ENCODE measurements at places on chromosomes 3 and 15.
A peak's percentile ranks its signal among the peaks of the same experiment; 100 is the strongest.

DNA sequence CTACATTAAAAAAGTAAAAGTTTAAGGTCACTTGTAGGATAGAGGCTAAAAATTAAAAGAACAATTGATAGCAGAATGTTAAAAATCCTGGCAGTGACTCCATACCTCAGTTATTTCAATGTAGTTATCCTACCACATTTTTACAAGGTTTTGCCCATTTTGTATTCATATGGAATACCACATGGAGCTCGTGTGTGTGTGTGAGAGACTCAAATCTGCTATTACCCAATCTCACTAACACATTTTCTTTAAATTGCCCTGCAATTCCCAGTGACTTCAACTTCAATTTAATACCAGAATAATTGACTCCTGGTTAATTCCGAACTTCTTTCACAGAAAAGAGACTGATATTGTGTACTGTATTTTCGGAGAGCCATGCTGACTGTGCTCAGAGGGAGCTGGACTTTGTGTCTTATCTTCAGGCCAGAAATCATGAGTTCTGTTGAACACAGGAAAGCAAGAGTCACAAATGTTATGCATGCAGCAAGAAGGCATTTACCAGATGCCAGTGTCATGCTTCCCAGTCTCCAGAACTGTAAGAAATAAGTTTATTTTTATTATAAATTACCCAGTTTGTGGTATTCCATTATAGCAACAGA is 529.0 kb upstream of the NECTIN3 start:
- no peak for DNase-seq

DNA sequence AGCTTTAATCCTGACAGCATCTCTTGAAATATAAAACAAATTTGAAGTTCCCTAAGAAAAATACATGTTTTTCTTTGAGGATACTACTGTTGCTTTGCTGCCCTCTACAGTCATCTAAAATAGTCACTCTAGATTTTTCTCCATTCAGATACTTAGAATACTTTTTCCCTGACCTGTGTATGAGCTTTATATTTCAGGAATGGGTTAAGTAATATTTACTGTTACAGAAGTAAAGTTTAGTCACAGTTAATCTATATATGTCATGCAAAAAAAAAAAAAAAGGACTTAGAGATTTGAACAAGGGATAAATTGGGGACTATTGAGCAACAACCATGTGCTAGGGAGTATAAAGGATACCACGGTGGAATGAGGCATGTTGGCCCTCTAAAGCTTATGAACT is 8.8 kb downstream of the NECTIN3 start:
- DNase-seq, result peak; percentile 19

DNA sequence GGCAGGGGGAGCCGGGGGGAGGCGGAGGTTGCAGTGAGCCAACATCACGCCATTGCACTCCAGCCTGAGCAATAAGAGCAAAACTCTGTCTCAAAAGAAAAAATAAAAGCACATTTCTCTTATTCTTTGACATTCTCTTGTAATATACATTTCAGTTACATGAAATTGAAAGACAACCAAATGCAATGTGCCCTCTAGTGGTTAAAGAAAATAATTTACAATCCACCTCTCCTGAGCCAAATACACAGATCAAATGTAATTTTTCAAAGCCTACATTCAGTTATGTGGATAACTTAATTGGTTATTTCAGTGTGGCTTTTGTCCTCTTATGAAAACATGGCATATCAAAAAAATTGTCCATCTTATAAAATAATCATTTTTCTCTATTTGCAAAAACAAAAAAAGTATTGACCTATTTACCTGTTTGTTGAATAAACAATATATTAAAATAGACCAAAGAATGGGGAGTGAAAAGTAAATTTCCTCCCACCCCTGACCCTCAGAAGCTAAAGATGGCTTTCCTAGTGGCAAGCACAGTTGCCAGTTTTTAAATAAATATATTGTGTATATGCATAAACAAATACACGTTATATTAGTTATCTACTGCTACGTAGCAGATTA is 14.2 kb upstream of the U2SURP start:
- DNase-seq, result peak; percentile 35

DNA sequence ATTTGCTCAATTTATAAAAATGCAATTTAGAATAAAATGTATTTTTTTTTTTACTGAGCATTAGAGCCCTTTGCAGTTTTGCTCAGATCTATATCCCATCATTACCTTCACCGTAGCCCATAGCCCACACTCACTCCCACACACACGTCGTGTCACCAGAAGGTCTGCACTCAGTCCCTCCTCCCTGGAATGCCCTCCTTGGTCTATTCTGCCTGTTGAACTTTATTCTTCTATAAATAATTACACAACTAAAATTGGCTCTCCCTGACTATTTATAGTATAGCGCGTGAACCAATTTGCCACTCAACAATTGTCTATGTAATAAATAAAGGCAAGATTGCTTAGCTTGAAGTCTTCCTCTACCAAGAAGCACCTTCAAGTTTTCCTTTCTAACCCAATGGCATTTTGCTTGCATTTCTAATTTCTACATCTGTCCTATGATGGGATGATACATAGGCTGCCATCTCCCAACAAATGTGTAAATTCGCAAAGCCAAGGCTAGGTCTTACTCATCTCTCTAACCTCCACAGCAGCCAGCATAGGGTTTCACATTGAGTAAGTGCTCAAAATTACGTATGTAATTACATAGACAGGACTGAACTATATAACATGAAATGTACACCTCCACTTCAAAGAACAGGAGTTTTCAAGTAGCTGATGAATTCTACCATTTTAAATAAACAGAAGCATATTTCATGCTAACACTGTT is 172.0 kb upstream of the HES1 start:
- DNase-seq, result no peak

Measured in hepatic stellate cell (primary cell).